ENCODE measurements at places on chromosomes 6 and 20. TPM values are rescaled to one million over a fixed set of nuclear protein-coding genes. Genes with fewer than 3 reads are reported as not detected.
A peak's percentile ranks its signal among the peaks of the same experiment; 100 is the strongest.

The PAK5 gene
- not detected for polyA plus RNA-seq

The MTFR2 gene
- polyA plus RNA-seq, result 0.69 TPM

The ADGRB3 gene
- not detected for polyA plus RNA-seq

The PPP2R5D gene
- polyA plus RNA-seq, result 32.5 TPM

The TTBK1 gene
- polyA plus RNA-seq, result not detected

DNA sequence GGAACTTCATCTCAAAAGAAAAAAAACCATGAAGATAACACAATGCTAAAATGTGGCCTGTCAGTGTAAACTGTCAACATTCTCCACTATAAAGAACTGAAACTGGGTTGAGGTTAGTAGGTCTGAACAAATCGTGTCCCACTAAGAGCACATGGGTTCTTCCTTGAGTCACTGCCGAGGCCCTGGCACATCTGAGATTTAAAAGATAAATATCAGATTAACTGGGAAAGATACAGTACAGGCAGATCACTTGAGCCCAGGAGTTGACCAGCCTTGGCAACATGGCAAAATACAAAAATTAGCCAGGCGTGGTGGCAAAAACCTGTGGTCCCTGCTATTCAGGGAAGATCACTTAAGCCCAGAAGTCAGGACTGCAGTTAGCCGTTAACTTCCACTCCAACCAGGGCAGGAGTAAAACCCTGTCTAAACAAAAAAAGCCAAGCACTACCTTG, 5.6 kb downstream of the EEF1A1 start:
- H3K4me1 ChIP-seq, result peaks cover 33% of the 10 kb centered on the region
- no peak for DNase-seq
- H3K27me3 ChIP-seq, result no peaks in the 10 kb centered on the region
- H3K36me3 ChIP-seq, result peaks cover 50% of the 10 kb centered on the region
- H3K4me3 ChIP-seq, result no peak overlapping the region
- no peak overlapping the region for H3K27ac ChIP-seq

DNA sequence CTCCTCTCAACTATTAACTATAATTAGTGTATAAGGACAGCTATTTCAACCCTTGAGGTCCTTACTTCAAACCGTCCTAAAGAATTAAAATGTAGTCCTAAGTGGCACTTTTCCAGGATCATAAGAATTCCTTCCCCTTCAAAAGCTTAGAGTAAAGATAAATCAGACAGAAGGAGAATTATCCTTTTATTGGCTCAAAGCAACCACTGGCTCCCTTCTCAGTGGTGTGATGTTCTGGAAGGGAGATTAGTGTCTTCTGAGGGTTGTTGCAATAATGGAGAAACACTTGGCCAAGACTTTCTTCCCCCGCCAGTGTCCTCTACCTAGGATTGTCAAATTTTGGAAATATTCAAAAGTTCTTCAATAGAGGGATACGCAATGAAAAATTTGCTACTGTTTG, 89.1 kb upstream of the PLEKHG1 start:
- DNase-seq, result no peak
- H3K27me3 ChIP-seq, result no peaks in the 10 kb centered on the region

- peak overlapping the region; percentile 70 for H3K27ac ChIP-seq
- DNase-seq, result no peak
- peaks cover 22% of the 10 kb centered on the region for H3K4me1 ChIP-seq
- H3K4me3 ChIP-seq, result peak overlapping the region; percentile 66
- no peaks in the 10 kb centered on the region for H3K36me3 ChIP-seq
These were observed 858 bp downstream of the FAM83D start for GRCh38 chr20:38926934-38927616.

DNA sequence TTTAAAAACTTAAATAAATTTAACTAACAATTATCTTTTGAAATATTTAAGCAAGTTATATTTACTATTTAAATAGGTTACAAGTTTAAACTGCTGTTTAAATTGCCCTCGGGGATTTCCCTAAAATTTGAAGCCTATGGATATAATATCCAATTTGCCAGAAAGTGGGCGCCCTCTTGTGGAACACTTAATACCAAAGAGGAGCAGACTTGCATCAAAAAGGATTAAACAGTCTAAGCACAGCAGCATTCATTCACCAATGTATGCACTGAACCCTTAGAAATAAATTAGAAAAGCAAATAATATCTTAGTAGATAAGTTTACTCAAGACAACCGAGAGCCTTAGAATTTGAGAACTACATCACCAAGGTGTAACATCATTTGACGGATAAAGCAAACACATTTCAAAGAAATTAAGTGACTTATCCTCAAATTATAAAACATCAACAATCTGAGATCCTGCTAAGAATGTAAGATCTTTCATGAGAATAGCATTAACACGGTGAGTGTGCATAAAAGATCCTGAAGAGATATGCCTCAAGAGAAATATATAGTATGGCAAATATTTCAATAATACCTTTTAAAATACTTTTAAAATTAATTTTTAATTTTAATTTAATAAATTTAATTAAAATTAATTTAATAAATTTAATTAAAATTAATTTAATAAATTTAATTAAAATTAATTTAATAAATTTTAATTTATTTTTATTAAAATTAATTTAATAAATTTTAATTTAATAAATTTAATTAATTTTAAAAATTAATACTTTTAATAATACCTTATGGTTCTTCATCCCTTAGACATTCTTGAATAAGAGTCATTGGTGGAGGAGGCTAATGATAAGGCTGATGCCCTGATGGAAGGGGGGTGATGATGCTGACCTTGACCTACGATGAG, 11.5 kb upstream of the MEP1A start:
- H3K4me3 ChIP-seq, result no peak overlapping the region
- no peaks in the 10 kb centered on the region for H3K4me1 ChIP-seq
- DNase-seq, result no peak
- no peak overlapping the region for H3K27ac ChIP-seq
- no peaks in the 10 kb centered on the region for H3K36me3 ChIP-seq
- no peaks in the 10 kb centered on the region for H3K27me3 ChIP-seq

DNA sequence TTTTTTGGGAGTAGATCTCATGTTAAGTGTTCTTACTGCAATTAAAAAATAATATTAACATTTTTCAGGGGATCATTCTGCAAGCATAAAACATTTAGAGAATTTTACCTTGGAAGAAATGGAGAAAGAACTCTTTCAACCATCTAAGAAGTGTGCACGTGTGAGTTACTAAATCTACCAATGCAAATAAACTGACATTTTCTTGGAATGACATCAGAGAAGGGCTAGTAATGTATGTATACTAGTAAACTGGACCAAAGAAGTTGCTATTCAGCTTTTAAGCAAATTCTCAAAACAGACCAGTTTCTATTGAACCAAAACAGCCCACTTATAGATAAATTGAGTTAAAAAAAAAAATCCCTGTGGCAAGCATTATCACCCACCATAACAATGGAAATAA, 191.2 kb downstream of the BTBD3 start:
- no peaks in the 10 kb centered on the region for H3K36me3 ChIP-seq
- H3K4me3 ChIP-seq, result no peak overlapping the region
- H3K27me3 ChIP-seq, result no peaks in the 10 kb centered on the region

- H3K27ac ChIP-seq, result peak overlapping the region; percentile 75
- H3K4me3 ChIP-seq, result peak overlapping the region; percentile 94
- no peaks in the 10 kb centered on the region for H3K27me3 ChIP-seq
- DNase-seq, result peak; percentile 8
- peaks cover 12% of the 10 kb centered on the region for H3K36me3 ChIP-seq
These were observed 661 bp upstream of the HEBP2 start for GRCh38 chr6:138403324-138403800.

DNA sequence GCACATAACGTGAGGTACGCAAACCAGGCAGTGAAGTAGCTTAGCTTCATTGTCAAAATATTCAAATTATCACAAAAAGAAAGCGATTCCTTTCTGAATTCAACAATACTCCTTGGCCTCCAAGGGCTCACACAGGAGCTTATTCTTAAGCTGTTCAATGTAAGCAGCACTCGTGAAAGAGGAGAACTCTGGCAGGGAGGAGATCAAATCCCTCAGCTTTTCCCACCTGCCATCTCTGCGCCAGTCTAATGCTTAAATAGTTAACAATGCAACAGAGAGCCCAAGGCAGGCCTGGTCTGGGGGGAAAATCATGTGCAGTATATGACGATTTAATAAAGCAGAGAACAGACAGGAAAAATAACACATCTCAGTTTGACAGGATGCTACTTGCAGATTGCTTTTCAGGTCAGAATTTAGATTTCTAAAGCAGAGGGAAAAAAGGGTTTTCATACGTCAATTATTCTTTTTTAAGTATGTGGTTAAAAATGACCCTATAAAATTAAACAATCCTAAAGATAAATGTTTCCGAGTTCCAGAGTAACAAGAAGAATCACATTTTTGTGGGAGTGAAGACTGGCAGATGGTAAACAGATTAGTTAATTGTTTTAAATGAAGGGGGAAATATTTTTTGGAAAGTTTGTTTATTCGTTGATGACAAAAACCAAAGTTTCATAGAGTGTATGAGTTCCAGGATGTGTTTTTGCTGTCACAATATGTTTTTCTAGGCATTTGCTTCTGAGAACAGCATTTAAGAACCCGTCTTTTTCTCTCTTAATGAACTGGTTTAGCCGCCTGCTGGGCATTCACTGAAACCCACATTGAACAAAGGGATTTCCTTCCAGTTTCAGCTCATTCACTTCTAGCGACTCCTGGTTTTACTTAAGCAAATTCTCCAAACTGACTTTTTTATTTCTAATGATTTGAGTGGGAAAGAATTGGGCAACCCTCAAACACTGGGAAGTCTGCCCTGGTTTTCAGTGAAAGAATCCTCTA, 45.9 kb downstream of the PLAGL1 start:
- no peak overlapping the region for H3K4me3 ChIP-seq
- H3K27me3 ChIP-seq, result no peaks in the 10 kb centered on the region
- DNase-seq, result no peak
- H3K4me1 ChIP-seq, result no peaks in the 10 kb centered on the region
- H3K27ac ChIP-seq, result no peak overlapping the region

DNA sequence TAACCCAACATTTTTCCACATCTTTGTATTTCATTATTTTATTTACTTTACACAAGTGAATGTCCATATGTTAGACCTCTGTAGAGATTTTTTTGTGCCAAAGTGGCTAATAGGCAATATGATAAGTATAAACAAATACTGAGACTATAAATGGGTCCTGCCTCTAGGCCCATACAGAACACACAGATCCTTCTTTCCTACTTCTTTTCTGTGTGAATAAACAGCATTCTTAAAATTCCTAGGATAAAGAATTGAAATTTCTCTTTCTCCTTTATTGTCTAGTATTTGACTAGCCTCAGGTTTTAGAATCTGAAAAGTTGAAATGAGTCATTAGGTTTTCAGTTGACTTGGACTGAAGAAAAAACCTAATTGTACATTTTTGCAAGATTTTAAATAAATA, 46.3 kb upstream of the HS3ST5 start:
- H3K4me1 ChIP-seq, result no peaks in the 10 kb centered on the region
- H3K36me3 ChIP-seq, result no peaks in the 10 kb centered on the region
- H3K4me3 ChIP-seq, result no peak overlapping the region
- H3K27ac ChIP-seq, result no peak overlapping the region
- no peak for DNase-seq

Measured in CD8-positive, alpha-beta memory T cell (primary cell).